ENCODE measurements at places on chromosomes 1 and 21. TPM values are rescaled to one million over a fixed set of nuclear protein-coding genes. Genes with fewer than 3 reads are reported as not detected.

The METTL25B gene
- 41.0 TPM for total RNA-seq

DNA sequence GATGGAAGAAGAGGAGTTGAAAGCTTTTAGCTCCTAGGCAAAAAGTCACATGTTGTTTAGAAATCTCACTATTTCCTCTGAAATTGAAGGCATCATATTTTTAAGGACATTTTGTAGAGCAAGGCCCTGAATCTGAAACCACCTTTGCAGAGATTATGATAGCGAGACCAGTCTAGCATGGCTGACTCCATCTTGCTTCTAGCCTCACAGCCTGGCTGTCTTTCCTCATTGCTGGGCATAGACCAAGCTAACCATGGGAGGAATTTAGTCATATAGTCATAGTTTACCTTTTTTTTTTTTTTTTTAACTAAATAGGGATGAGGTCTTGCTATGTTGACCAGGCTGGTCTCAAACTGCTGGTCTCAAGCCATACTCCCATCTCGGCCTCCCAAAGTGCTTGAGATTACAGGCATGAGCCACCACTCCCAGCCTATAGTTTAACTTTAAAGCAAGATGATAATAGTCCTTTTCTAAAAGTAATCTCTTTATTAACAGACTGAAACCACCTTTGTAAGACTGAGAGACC, 42.2 kb upstream of the ZNF326 start:
- H3K4me1 ChIP-seq: peaks cover 7% of the 10 kb centered on the region
- H3K27ac ChIP-seq: no peak overlapping the region
- H3K36me3 ChIP-seq: no peaks in the 10 kb centered on the region
- H3K4me3 ChIP-seq: no peak overlapping the region
- no peak for DNase-seq

The SPRR2A gene
- not detected for total RNA-seq

The RPL5 gene
- 713 TPM for total RNA-seq

DNA sequence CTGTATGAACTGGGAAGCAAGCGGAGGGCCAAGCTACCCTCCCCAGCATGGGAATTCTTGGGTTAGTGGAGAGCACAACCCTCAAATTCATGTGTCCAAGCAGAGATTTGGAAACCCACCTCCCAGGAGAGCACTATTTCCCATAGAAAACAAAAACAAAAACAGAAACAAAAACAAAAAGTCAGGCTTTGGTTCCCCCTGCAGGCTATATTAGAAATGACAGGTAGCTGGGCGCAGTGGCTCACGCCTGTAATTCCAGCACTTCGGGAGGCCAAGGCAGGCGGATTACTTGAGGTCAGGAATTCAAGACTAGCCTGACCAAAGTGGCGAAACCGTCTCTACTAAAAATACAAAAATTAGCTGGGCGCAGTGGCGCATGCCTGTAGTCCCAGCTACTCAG, 10.8 kb downstream of the MINDY1 start:
- H3K27me3 ChIP-seq: no peaks in the 10 kb centered on the region
- peaks cover 45% of the 10 kb centered on the region for H3K36me3 ChIP-seq
- H3K4me1 ChIP-seq: peaks cover 13% of the 10 kb centered on the region
- peak overlapping the region; percentile 28 for H3K27ac ChIP-seq
- H3K4me3 ChIP-seq: peak overlapping the region; percentile 8
- no peak for DNase-seq

- H3K4me3 ChIP-seq: no peak overlapping the region
- no peak for DNase-seq
- H3K27ac ChIP-seq: no peak overlapping the region
- H3K27me3 ChIP-seq: no peaks in the 10 kb centered on the region
- peaks cover 13% of the 10 kb centered on the region for H3K4me1 ChIP-seq
Observed at GRCh38 chr1:162679298-162679697, 47.0 kb downstream of the DDR2 start.

The TMEM269 gene
- not detected for total RNA-seq
